ENCODE measurements at places on chromosomes 7 and 10.

- no peak overlapping the region for H3K27ac ChIP-seq
- no peaks in the 10 kb centered on the region for H3K4me1 ChIP-seq
- H3K4me3 ChIP-seq: no peak overlapping the region
- no peak for DNase-seq
Observed at GRCh38 chr10:25117757-25118156, 57.0 kb upstream of the GPR158 start.

- H3K27me3 ChIP-seq: peaks cover 10% of the 10 kb centered on the region
- no peaks in the 10 kb centered on the region for H3K36me3 ChIP-seq
- H3K4me1 ChIP-seq: peaks cover 59% of the 10 kb centered on the region
Observed at GRCh38 chr10:17430647-17431355, 23.6 kb downstream of the ST8SIA6 start.

- no peak for DNase-seq
- no peak overlapping the region for H3K4me3 ChIP-seq
- H3K27ac ChIP-seq: no peak overlapping the region
- no peaks in the 10 kb centered on the region for H3K27me3 ChIP-seq
Observed at GRCh38 chr10:126242397-126243260, 145.6 kb downstream of the ADAM12 start.

DNA sequence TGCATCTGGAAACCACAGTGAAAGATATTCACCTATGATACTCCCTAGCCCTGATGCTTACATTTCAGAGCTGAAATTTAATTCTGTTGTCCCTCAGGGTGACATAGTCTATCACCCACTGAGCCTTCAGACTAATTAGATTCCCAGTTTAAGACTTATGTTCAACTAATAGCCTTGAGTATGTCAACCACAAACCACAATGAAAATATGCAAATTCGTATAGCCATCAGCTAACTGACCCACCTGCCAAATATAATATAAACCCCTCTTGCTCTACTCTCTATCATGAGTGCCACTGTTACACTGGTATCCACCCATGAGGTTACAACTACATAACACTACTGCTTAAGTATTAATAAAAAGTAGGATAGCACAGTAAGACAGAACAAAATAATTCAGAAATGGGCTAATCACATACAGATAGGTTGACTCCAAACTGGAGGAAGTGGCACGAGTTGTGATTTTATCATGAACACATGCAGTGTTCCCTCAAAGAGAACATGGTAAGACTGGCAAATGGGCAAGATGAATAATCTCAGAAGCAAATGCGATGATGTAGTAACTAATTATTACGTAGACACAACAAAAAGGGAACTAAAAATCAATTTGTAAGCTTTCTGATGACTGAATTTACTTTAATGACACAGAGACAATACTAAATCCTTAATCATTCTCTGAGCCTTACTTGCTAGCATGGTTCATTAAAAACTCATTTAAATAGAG is 290.6 kb downstream of the PARD3 start:
- H3K27ac ChIP-seq: no peak overlapping the region
- peaks cover 4% of the 10 kb centered on the region for H3K27me3 ChIP-seq
- no peak overlapping the region for H3K4me3 ChIP-seq

GRCh38 chr7:70353330-70353945 is 755.2 kb downstream of the AUTS2 start:
- H3K27ac ChIP-seq: no peak overlapping the region
- H3K4me3 ChIP-seq: no peak overlapping the region
- peaks cover 5% of the 10 kb centered on the region for H3K4me1 ChIP-seq
- H3K27me3 ChIP-seq: no peaks in the 10 kb centered on the region
- H3K36me3 ChIP-seq: no peaks in the 10 kb centered on the region
- DNase-seq: no peak

DNA sequence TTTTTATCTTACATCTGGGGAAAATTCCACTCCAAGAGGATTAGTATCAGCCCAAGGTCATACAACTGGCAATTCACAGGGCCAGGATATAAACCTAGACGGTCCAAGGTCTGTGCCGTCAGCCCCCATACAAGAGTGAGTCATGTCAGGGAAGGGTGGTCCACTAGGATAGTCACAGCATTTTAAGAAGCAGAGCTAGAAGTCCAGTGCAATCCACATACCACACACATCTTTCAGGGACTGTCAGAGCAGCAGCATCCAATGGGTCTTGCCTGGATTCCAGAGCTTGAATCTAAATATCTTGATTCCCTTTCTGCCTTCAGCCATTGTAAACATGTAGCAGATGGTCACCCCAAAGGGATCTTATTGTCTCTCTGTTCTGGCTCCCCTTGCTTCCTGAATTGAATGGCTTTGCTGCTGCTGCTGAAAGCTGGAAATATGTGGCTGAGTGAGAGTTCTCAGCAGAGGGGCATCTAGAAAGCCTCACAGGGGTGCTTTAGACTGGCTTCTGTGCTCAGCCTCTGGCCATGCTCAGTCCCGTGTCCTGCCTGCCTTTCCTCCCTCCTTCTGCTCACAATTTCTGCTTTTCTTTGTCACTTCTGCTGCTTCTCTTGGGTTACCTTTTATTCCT is 9.9 kb upstream of the OR6V1 start:
- no peak overlapping the region for H3K4me3 ChIP-seq
- DNase-seq: no peak
- no peaks in the 10 kb centered on the region for H3K36me3 ChIP-seq
- H3K4me1 ChIP-seq: no peaks in the 10 kb centered on the region
- no peak overlapping the region for H3K27ac ChIP-seq

- H3K27me3 ChIP-seq: no peaks in the 10 kb centered on the region
- no peak overlapping the region for H3K27ac ChIP-seq
- DNase-seq: no peak
- no peak overlapping the region for H3K4me3 ChIP-seq
- peaks cover 11% of the 10 kb centered on the region for H3K36me3 ChIP-seq
Observed at GRCh38 chr10:72171175-72171630, 44.6 kb upstream of the ANAPC16 start.

DNA sequence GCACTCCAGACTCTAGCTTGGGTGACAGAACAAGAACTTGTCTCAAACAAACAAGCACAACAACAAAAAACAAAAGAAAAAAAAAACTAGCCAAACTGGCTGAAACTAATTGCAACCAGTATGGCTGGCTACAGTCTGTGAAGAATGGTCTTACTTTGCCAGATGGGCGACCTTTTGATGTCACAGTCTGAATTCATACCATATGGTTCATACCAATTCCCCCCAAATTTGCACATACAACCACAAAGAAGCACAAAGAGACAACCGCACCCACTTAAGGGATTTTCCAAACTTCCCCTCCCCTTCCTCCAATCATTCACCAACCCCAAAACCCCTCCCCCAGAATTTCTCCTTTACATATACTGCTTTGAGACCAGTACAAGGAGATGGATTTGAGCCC is 114.2 kb downstream of the SPAG6 start:
- no peak overlapping the region for H3K4me3 ChIP-seq
- peaks cover 3% of the 10 kb centered on the region for H3K27me3 ChIP-seq
- no peaks in the 10 kb centered on the region for H3K36me3 ChIP-seq
- peaks cover 12% of the 10 kb centered on the region for H3K4me1 ChIP-seq
- no peak for DNase-seq
- H3K27ac ChIP-seq: no peak overlapping the region

DNA sequence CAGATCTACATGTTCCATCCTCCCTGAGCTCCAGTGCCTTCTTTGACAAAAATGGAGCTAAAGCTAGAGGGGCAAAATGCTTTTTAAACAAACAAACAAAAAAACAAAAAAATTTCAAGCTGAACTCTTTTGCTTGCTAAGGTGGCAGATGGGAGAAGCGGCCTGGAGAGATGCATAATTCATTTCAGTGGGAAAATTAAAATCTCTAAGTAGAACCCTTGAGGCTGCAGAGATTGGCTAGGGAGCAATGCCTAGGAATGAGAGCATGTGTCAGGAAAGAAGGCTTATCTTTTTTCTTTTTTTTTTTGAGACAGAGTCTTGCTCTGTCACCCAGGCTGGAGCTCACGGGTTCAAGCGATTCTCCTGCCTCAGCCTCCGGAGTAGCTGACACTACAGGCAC is 46.4 kb upstream of the SAMD8 start:
- H3K4me1 ChIP-seq: no peaks in the 10 kb centered on the region
- no peak overlapping the region for H3K4me3 ChIP-seq
- H3K27me3 ChIP-seq: no peaks in the 10 kb centered on the region
- DNase-seq: no peak
- no peak overlapping the region for H3K27ac ChIP-seq

GRCh38 chr10:123297175-123297574 is 143.0 kb downstream of the BUB3 start:
- peaks cover 2% of the 10 kb centered on the region for H3K27me3 ChIP-seq
- H3K36me3 ChIP-seq: no peaks in the 10 kb centered on the region
- H3K27ac ChIP-seq: no peak overlapping the region

- H3K4me3 ChIP-seq: no peak overlapping the region
- peaks cover 7% of the 10 kb centered on the region for H3K27me3 ChIP-seq
- peaks cover 20% of the 10 kb centered on the region for H3K4me1 ChIP-seq
- no peak for DNase-seq
Observed at GRCh38 chr10:4686644-4686996, 139.4 kb upstream of the AKR1E2 start.

GRCh38 chr7:801940-802381 is 30.3 kb upstream of the SUN1 start:
- no peaks in the 10 kb centered on the region for H3K4me1 ChIP-seq
- H3K27ac ChIP-seq: no peak overlapping the region
- no peaks in the 10 kb centered on the region for H3K36me3 ChIP-seq
- H3K4me3 ChIP-seq: no peak overlapping the region

DNA sequence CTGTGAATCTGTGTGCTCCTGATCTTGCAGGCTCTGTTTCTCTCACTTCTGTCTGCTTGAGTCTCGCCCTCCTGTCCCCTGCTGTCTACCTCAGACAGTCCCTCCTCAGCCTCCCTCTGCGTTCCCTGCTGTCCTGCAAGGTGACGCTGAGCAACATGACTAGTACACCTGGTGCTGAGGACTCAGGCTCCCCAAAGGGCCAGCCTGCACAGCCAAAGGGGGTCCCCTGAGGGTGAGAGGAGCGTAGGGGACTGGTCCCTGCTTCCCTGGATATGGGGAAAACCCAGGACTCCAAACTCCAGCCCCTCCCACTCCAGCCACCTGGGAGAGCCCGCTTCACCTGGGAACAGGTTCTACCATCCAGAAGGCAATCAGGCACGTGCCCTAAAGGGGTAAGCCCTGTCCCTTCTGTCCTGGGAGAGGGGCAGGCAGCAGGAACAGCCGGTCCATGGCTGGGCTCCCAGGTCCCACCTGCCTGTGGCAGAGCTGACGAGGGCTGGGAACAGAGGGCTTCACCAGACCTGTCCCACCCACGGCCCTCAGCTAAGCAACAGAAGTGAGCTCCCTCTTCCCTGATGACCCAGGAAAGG is 156.5 kb downstream of the UBE2H start:
- peaks cover 11% of the 10 kb centered on the region for H3K27me3 ChIP-seq
- no peak for DNase-seq
- no peaks in the 10 kb centered on the region for H3K4me1 ChIP-seq
- H3K36me3 ChIP-seq: no peaks in the 10 kb centered on the region

GRCh38 chr7:138014686-138015085 is 12.8 kb upstream of the CREB3L2 start:
- no peak overlapping the region for H3K27ac ChIP-seq
- H3K27me3 ChIP-seq: peaks cover 17% of the 10 kb centered on the region
- H3K36me3 ChIP-seq: no peaks in the 10 kb centered on the region
- H3K4me1 ChIP-seq: no peaks in the 10 kb centered on the region

DNA sequence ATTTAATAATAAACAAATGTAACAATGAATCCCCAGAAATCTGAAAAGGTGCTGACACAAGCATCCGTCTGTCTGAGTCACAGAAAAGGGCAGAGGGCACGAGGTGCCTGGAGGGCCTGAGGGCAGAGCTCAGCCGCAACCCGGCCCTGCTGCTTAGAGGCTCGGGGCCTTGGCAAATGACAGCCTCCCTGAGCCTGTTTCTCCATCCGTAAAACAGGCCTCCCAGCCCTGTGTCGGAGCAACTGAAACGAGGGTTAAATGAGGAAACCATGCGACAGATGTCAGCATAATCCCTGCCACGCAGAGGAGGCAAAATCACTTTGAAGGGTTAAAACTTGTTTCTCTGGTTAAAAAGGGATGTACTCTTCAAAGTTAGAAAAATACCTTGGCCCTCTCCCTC is 24.9 kb downstream of the NUDT1 start:
- H3K4me3 ChIP-seq: no peak overlapping the region
- H3K27ac ChIP-seq: no peak overlapping the region
- no peak for DNase-seq
- peaks cover 13% of the 10 kb centered on the region for H3K36me3 ChIP-seq
- H3K4me1 ChIP-seq: peaks cover 2% of the 10 kb centered on the region
